ENCODE measurements at places on chromosomes 4 and X.
A peak's percentile ranks its signal among the peaks of the same experiment; 100 is the strongest.

DNA sequence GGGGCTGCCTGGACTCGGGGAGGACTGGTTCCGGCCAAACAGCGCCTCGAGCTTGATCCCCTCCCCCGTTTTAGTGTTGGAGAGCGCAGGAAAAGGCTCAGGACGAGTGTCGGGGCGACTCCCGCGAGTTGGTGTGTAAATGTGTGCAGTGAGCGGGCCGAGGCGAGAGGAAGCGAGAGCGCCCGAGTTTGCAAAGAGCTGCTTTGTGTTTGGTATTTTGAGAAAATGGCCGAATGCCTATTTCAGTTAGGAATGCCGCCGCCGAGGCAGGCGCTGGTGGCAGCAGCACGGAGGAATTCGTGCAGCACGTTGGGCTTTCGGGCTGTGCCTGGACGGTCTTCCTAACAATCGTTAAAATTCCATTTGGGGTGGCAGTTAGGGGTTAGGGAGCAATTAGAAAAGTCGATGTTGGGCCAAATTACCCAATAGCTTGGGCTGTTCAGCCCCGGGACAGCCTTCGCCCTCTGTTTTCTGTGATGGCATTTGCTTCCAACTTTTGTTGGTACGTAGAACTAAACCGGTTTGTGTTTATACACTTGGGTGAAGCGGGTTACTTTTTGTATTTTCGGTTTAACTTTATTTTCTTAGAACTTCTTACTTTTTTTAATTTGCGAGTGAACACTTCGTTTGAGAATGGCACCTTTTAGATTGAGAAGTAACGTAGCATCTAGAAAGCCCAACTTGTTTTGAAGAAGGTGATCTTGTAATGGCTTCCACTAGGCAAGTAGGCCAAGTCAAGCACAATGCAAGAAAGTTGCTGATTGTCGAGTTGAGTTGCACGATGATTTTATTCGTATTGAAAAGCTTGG, 1.6 kb downstream of the REST start:
- DNase-seq: no peak

- no peak for DNase-seq
Measured at GRCh38 chr4:97150966-97151365, 992.3 kb downstream of the STPG2 start.

DNA sequence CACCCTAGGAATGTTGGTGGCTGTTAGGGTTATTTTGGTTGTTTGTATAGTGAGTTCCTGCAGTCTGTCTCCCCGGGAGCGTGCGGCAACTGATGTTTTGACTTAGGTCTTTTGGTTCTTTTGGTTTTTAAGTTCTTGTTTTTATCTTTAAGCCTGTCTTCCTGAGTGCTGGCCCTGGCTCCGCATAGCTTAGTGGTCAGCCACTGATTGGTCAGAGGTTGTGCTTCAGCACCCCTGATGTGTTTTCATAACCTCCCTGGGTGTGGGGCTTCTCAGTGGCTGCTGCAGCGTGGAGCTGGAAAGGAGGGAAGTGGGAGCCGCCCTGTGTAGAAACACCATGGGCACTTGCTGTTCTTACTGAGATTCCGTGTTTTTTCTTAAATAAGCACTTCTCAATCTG, 5.1 kb downstream of the PIGG start:
- DNase-seq: no peak

- no peak for DNase-seq
Measured at GRCh38 chr4:86569103-86569870, 24.8 kb upstream of the PTPN13 start.

GRCh38 chr4:161336016-161336530, 827.7 kb downstream of the FSTL5 start:
- no peak for DNase-seq

DNA sequence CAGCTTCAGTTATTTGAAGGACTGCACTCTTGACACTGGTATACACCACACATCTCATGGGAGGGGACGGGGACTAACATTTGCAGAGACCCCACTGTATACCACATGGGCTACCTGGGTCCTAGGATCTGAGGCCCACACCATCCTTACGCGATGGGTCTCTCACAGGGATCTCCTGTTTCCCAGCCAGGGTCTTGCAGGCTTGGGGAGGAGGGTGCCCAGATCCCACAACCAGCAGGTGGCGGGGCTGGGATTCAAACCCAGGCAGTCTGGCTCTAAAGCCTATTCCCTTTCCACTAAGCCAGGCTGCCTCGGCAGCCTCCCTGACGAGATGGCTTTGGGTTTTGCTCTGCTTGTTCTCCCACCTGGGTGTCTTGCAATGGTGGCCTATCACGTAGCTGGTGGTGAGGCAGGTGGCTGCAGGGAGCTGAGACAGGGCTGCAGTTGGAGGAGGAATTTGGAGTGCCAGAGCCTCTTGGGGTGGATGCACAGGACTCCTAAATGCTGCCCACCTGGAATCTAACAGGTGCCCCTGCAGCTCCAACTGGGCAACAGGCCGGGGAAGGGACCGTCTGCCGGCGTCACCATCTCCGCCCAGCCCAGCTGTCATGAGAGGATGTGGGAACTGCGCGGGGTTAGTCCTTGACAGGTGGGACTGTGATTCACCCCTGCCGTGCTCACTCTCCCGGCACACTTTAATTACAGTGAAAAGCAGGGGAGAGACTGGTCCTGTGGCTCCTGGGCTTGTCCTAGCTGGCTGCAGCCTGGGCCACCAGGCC, 110.7 kb downstream of the PSAPL1 start:
- DNase-seq: peak; percentile 1

GRCh38 chrX:13123857-13124345, 79.5 kb upstream of the FAM9C start:
- DNase-seq: no peak

DNA sequence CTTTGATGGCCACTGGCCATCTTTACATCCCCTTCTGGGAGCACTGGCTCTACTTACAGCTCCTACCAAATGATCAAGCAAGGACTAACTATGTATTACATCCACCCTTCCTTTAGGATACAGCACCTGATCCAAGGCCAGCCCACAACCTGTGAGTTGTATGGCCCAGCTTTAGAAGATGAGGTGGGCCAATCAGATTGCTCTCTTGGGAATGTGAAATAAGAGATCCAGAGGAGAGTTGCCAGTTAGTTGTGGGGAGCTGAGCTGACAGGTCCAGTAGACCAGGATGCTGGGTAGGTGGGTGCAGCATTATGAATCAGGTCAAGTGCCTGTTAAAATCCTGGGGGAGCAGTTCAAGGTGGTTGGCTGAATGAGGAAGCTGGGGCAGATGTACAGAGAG, 111.5 kb downstream of the GNL3L start:
- DNase-seq: no peak

- no peak for DNase-seq
Measured at GRCh38 chrX:2497961-2498780, 2.6 kb downstream of the DHRSX start.

GRCh38 chr4:15162046-15162445, 159.8 kb downstream of the CPEB2 start:
- DNase-seq: no peak

- no peak for DNase-seq
Measured at GRCh38 chrX:70336767-70337166, 46.9 kb downstream of the KIF4A start.

GRCh38 chrX:154403192-154403591, 5.0 kb downstream of the RPL10 start:
- DNase-seq: no peak

- DNase-seq: no peak
Measured at GRCh38 chrX:19005909-19006308, 22.0 kb upstream of the PHKA2 start.

DNA sequence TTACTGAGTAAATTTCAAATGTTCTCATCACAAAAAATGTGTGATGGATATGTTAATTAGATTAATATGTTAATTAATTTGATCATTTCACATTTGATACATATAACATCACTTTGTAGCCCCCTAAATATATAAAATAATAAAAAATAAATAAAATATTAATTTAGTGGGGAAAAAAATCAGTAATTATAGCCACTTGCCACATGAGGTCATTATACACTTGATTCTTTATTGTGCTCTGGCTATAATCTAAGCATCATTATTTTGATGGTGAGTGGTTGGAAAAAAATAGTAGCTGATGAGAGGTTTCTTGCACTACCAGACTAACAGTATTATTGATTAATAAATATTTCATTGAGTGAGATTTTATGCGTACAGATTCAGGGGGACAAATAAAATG, 57.4 kb downstream of the DCK start:
- DNase-seq: no peak

GRCh38 chrX:115259238-115259875, 25.5 kb upstream of the LRCH2 start:
- DNase-seq: no peak

GRCh38 chr4:40193016-40193571, 3.7 kb upstream of the RHOH start:
- DNase-seq: no peak
